ENCODE measurements at places on chromosomes 6 and 20.

- DNase-seq, result no peak
Measured at GRCh38 chr20:1332749-1333300, 3.9 kb upstream of the SDCBP2 start.

DNA sequence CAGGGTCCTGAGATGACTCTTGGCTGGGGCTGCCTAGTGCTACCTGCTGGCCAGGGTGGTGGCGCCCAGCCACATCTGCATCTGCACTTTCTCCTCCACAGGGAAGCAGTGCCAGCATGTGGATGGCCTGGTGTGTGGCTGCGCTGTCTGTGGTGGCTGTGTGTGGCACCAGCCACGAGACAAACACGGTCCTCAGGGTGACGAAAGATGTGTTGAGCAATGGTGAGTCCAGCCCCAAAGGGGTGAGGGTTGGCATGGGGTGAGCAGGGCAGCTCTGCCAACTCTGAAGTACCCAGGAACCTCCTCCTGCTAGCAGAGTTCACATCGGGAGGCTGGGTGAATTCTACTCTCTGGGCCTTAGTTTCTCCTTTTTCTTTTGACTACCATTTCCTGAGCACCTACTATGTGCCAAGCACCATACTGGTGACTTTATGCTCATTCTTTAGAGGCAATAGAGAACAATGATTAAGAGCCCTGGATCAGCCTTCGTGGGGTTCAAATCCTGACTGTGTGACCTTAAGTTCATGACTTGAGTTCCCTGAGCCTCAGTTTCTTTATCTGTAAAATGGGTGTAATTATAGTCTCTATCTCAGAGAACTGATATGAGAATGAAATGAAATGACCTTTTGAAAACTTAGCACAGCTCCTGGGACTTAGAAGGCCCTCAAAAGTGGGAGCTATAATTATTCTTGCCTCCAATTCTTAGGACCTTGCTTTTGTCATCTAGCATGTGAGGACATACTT, 2.1 kb downstream of the BPIFB4 start:
- no peak for DNase-seq

DNA sequence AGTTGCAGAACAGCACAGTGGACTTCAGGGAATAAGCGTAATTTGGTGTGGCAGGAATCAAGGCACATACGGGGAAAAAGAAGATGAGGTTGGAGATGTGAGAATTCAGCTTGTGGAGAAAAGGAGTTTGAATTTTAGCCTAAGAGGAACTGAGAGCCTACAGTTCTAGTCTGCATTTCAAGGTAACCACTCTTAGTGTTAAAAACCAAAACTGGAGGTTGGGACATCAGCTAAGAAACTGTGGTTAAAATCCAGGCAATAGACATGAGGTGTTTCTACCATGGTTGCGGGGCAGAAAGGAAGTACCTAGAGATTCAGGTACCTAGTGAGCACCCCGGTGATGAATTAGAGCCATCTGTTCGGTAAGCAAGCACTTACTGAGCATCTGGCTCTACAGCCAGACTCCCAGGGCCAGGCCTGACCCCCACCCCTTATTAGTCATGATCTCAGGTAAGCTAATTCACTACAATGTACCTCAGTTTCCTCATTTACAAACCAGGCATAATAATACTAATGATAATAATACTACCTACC, 44.4 kb downstream of the FAXC start:
- no peak for DNase-seq

DNA sequence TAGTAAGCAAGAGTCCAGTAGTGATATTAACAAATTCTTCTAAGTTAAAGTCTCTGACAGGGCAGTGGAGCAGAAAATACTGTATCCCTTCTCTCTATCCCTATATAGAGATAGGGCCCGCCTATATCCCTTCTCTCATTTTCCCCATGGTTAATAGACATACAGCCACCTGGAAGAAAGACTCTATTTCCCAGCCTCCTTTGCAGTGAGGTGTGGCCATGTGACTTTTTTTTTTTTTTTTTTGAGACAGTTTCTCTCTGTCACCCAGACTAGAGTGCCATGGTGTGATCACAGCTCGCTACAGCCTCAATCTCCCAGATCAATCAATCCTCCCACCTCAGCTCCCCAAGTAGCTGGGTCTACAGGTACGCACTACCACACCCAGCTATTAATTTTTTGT, 16.7 kb upstream of the CDK5RAP1 start:
- no peak for DNase-seq

GRCh38 chr6:47780510-47781356, 1.1 kb upstream of the OPN5 start:
- peak; percentile 30 for DNase-seq

- DNase-seq, result no peak
Measured at GRCh38 chr6:53691252-53691651, 25.7 kb upstream of the KLHL31 start.

DNA sequence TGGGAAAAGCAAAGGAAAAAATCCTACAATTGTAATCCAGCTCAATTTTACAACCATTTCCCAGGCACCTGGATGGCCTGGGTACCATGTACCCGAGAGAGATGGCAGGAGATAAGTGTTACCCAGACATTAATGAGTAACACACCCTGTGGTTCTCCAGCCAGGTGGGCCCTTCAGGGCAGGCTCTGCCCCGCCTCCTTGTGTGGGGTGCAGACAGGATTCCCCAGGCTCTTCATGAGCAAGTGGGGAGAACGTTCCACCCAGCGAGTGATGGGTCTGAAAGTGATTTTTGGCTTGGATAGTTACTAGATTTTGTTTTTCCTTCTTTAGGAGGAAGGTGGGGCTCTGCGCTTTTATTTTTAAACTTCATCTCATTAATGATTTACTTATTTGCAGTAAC, 243.9 kb downstream of the TAF4 start:
- DNase-seq, result no peak

DNA sequence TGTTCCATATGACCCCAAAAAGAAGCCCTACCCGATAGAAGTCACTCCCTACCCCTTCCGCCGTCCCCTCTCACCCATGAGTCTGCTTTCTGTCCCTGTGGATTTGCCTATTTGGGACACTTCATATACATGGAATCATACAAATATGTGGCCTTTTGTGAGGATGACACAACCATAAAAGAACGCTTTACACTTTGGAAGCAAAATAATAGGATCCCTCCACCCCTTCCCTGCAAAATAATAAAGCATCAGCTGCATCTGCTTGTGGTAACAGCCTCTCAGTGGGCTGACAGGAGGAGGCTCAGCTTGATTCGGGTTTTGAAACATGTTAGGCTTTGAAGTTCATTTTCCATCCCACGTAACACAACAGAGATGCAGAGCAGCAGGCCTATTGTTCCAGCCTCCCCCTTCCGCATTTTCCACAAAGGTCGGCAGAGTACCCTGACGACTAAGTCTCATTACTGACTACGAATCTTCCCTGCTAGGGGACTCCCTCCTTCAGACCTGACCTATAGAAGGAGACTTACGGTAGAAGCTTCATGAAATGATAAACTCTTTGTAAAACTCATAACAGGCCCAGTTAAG, 99.1 kb downstream of the ALDH8A1 start:
- DNase-seq, result no peak

GRCh38 chr6:121998631-121999030, 400.8 kb upstream of the HSF2 start:
- no peak for DNase-seq

DNA sequence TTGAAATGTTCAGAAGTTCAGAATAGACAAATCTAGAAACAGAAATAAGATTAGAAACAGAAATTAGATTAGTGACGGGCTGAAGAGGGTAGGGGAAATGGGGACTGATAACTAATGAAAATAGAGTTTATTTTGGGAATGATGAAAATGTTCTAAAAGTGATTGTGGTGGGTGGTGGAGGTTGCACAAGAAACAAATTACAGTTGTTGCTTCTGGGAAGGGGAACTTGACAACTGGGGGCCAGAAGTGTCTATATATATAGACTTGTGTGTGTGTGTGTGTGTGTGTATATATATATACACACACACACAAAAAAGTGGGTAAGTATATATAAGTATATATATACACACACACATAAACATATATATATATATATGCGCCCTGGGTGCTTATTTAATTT, 86.5 kb upstream of the RREB1 start:
- DNase-seq, result no peak

- DNase-seq, result no peak
Measured at GRCh38 chr6:36776167-36776566, 63.1 kb downstream of the CPNE5 start.

GRCh38 chr6:158060455-158061360, 79.0 kb downstream of the SYNJ2 start:
- peak; percentile 20 for DNase-seq

- no peak for DNase-seq
Measured at GRCh38 chr6:106281661-106282060, 43.9 kb downstream of the ATG5 start.

- DNase-seq, result no peak
Measured at GRCh38 chr6:168890306-168890980, 363.2 kb downstream of the THBS2 start.
